ENCODE measurements at places on chromosomes 1 and 21.

DNA sequence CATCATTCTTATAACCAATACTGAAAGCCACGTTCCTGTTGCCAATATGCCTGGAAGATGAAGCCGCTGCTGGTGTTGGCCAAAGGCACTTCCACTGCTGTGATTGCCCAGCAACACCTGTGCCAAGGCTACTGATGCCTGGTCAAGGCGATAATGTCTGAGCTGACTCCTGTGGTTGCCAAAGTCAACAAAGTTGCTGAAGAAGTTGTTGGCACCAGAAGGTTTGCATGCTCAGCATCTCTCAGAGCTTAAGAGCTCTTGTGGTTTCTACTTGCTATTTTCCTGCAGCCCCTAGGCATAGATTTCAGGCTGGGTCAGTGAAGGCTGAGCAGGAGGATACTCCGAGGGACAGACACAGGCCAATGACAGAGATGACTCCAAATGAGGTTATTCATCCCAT lies 63.4 kb upstream of the RAB3GAP2 start:
- DNase-seq, result no peak

- no peak for DNase-seq
Measured at GRCh38 chr1:84264961-84265360, 36.5 kb upstream of the SAMD13 start.

GRCh38 chr1:222163895-222164294 lies 384.0 kb downstream of the HHIPL2 start:
- DNase-seq, result no peak

DNA sequence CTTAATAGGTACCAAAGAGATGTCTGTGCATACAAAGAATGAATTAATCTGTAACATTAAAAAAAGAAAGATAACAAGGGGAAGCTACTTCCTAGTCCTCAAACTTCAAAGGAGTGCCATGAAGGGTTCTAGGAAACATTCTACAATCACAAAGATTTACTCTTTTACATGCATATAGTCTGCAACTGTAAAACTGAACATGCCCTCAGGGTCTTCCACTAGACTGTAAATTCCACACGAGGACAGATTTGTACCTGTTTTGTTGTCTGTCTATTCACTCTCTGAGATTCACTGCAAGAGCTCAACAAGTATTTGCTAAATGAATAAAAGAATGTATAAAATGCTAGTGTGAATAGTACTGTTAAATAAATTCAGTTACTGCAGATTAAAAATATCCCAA lies 4.4 kb downstream of the JAK1 start:
- no peak for DNase-seq

Measured in T follicular helper cell (primary cell).